ENCODE measurements at places on chromosomes 3 and 15. TPM values are rescaled to one million over a fixed set of nuclear protein-coding genes. Genes with fewer than 3 reads are reported as not detected.

Gene GASK1A
- total RNA-seq, result not detected

Gene GUCA1C
- total RNA-seq, result not detected

Gene IL16
- 1.4 TPM for total RNA-seq

Gene NR2E3
- total RNA-seq, result 0.10 TPM

Gene MUSTN1
- not detected for total RNA-seq

Gene HIGD1A
- 118 TPM for total RNA-seq

Gene MINAR1
- 0.29 TPM for total RNA-seq
